ENCODE measurements at places on chromosomes 5 and 9. TPM values are rescaled to one million over a fixed set of nuclear protein-coding genes. Genes with fewer than 3 reads are reported as not detected.

Gene ANKRD18B
- 9.7 TPM for total RNA-seq

GRCh38 chr5:67149057-67149950 is 47.3 kb downstream of the CD180 start:
- no peak for ATAC-seq

- ATAC-seq, result no peak
Measured at GRCh38 chr5:100694100-100694499, 158.9 kb downstream of the FAM174A start.

Gene C8G
- total RNA-seq, result 3.1 TPM

GRCh38 chr9:93096811-93097382 is 880 bp downstream of the CARD19 start:
- ATAC-seq, result no peak

Gene CCDC152
- 2.7 TPM for total RNA-seq

Gene CLTA
- 69.3 TPM for total RNA-seq

GRCh38 chr9:98780059-98780749 is 16.2 kb downstream of the ANKS6 start:
- no peak for ATAC-seq

- peak; percentile 39 for ATAC-seq
Measured at GRCh38 chr9:3386753-3387152, 139.0 kb downstream of the RFX3 start.

Gene PDLIM4
- not detected for total RNA-seq

Gene FAM163B
- total RNA-seq, result not detected

DNA sequence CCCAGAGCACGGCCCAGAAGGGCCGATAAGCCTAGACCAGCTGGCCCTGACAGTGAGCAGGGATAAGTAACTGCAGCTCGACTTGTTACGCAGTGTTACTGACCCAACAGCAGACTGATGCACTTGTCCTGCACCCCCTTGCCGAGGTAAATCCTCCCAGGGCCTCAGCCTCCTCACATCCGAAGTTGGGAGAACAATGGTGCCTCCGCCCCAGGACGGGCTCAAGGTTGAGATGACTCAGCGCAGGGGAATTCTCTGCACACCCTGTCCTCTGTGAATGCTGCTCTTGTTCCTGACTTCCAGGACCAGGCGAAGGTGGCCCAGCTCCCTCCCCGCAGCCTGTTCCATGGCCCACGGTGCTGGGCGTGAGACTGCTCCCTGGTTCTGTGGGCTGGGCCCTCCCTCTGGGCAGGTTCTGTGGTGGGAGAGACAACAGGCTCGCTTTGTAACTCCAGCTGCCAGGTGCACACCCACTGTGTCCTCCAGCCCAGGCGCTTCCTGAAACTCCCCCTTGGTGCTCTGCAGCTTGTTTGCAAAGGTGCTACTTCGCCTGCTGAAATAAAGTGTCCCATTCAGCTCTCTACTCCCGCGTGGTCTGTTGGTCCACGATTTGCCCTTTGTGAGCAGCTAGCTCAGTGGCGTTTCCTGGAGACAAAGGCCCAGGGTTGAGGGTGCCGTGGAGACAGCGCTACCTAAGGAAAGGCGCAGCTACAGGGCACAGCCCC is 40.1 kb upstream of the SLC6A19 start:
- ATAC-seq, result no peak

GRCh38 chr5:151414536-151414935 is 32.9 kb upstream of the SLC36A1 start:
- ATAC-seq, result no peak

Gene FREM1
- not detected for total RNA-seq

Gene OTULINL
- total RNA-seq, result 15.8 TPM

DNA sequence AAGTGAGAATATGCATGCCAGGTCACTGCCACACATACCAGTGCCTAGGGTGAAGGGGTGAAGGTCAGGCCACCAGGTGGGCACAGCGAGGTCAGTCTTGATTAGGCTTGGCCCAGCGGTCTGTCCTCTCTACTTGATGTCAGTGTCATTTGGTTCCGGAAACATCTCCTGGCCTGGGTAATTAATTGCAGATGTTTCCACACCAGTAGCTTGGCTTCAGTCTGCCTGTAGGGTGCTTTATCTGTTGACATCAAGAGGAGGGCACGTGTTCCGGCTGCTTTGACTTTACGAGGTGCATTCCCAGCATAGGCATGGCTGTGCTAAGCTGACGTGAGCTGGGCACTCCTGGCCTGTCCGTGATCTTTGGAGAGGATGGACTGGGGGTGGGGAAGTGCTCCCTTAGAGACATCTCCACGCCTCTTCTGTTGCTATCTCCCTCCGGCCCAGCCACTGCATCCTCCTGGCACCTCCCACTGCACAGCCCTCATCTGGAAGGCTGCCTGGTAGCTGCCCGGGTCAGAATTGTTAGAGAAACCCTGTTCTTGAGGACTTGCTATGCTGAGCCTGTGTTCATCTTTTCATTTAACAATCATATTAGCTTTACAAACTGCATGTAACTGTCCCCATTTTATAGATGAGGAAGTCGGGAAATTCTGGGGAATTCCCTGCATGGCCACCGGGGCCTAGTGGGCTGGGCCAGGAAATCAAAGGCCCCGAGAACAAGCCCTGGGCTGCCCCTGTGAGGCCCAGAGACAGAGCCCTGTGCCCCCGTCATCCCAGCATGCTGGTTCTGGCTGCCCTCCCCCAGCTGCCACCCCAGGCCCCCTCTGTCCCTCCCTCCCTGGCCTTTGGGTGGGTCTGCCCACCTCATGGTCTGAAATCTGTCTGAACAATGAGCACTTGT is 29.1 kb downstream of the JADE2 start:
- ATAC-seq, result peak; percentile 59

DNA sequence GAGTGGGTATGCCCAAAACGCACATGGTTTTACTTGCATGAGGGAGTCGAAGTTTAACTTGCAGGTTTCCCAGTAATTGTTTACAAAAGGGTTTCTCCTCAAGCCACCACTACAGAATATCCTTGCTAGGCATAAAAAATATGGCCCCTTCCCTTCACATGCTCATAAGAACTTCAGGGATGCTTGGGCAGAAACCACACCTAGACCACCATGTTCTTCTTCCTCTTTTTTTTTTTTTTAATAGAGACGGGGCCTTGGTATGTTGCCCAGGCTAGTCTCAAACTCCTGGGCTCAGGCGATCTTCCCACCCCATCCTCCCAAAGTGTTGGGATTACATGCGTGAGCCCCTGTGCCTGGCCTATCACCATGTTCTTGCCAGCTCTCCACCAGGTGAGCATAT is 18.6 kb upstream of the PLIN2 start:
- ATAC-seq, result no peak

- ATAC-seq, result no peak
Measured at GRCh38 chr9:138112791-138113600, 235.4 kb downstream of the CACNA1B start.

GRCh38 chr9:107928701-107929371 is 439.3 kb upstream of the KLF4 start:
- no peak for ATAC-seq

- no peak for ATAC-seq
Measured at GRCh38 chr5:65874241-65874640, 52.1 kb upstream of the ERBIN start.

GRCh38 chr5:100777680-100778300 is 125.3 kb downstream of the ST8SIA4 start:
- ATAC-seq, result peak; percentile 45

Gene PCDHGC5
- not detected for total RNA-seq

DNA sequence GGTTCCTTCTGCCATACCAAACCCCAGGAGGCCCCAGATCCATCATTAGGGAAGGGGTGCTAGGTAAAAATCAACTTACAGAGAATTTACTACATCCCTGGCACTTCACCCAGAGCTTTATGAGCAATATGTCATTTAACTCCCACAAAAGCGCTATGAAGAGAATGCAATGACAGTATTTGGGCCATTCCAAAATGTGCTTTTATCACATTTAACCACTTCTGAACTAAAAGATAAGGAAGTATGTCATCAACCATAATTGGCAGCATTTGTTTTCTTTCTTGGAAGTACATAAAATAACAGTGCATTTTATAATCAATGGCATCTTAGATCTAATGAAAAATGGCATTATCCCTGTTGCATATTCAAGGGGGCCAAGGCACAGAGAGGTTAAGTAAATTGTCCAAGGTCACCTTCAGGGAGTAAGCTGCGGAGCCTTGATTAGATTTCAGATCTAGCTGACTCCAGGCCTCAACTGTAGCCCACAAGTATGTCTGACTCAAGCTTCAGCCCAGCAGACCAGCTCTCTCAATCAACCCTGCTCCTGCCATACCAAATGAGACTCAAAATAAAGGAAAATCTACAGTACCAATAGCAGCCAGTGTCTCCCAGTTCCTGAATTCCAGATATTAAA is 16.5 kb downstream of the SH3TC2 start:
- no peak for ATAC-seq

Gene HDHD3
- total RNA-seq, result 19.4 TPM

DNA sequence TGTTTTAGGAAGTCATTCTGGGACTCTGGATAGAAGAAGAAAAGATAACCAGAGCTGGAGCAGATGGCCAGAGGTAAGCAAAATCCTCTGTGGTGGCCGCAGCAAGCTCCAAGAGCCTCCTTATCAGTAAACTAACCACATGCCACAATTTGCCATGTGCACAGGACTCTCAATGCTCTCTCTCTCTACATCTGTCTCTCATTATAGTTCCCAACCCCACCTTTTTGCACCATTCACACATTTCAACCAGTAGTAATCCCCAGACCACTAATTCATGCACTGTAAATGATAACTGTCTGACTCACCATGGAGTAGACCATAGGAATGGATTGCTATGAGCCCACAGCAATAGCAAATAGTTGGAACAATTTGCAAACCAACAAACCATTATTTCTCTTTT is 526.1 kb downstream of the TLR4 start:
- ATAC-seq, result no peak

DNA sequence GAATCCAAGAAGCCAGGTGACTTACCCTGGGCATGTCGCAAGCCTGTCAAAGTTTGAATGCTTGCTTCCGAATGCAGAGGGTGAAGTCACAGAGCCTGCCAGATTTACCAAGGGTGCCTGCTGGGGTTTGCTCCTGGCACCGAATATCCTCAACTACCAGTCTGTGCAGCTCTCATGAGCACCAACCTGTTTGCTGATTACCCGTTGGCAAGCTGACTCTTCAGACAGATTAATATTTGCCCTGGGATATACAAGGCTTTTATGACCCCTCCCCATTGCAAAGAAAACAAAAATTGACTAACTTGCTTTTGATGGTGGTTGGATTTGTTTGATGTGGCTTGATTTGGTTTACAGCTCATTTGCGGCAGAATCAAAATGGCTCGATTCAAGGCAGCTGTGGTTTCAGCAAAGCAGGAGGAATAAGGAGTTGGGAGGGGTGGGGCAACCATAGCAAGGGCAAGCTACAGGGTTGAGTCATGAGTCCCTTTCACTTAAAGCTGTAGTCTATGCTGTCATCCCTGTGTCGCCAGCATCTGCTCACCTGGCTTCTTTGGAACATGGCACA is 82.3 kb upstream of the AGXT2 start:
- peak; percentile 95 for ATAC-seq

- no peak for ATAC-seq
Measured at GRCh38 chr5:154273963-154274827, 83.7 kb downstream of the GALNT10 start.

DNA sequence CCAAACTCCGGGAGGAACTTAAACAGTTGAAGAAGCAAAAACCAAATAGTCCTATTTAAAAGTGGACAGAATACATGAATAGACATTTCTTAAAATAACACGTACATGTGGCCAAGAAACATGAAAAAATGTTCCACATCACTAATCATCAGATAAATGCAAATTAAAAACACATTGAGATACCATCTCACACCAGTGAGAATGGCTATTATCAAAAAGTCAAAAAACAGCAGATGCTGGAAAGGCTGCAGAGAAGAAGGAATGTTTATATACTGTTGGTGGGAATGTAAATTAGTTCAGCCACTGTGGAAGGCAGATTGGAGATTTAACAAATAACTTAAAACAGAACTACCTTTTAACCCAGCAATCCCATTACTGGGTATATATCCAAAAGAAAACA is 283.0 kb upstream of the IZUMO3 start:
- ATAC-seq, result no peak

- ATAC-seq, result peak; percentile 99
Measured at GRCh38 chr9:88322906-88323566, 65.2 kb upstream of the SPIN1 start.

GRCh38 chr9:26813247-26813646 is 79.4 kb downstream of the CAAP1 start:
- ATAC-seq, result no peak

Data from activated T-helper 17 cell treated with anti-CD3 and anti-CD28 coated beads, Interleukin-2, amount 50 U/mL, for 72 hours (primary cell).